ENCODE measurements at places on chromosomes 2 and 18. TPM values are rescaled to one million over a fixed set of nuclear protein-coding genes. Genes with fewer than 3 reads are reported as not detected.

CERS6 gene
- total RNA-seq = 15.1 TPM

ADD2 gene
- 22.0 TPM for total RNA-seq

MRPS5 gene
- 77.7 TPM for total RNA-seq

MARCHF4 gene
- total RNA-seq = 57.2 TPM

LIMS2 gene
- 5.2 TPM for total RNA-seq

UGT1A8 gene
- not detected for total RNA-seq

TEKT4 gene
- total RNA-seq = not detected

CHRNA1 gene
- total RNA-seq = not detected

TUBB8B gene
- total RNA-seq = not detected

PTPRN gene
- total RNA-seq = 1.3 TPM

CIB4 gene
- total RNA-seq = not detected

CNDP1 gene
- not detected for total RNA-seq

ZSWIM2 gene
- not detected for total RNA-seq

CCBE1 gene
- total RNA-seq = 8.3 TPM

SULT1C2 gene
- 1.3 TPM for total RNA-seq

SULT1C4 gene
- not detected for total RNA-seq

MALL gene
- total RNA-seq = 130 TPM

CRYGD gene
- not detected for total RNA-seq

NUP35 gene
- total RNA-seq = 37.6 TPM

PDCD1 gene
- total RNA-seq = not detected

ASIC4 gene
- total RNA-seq = 0.08 TPM

TMEM37 gene
- total RNA-seq = 1.9 TPM

RAMP1 gene
- total RNA-seq = not detected

KIDINS220 gene
- 16.8 TPM for total RNA-seq

NMUR1 gene
- not detected for total RNA-seq

CNGA3 gene
- total RNA-seq = not detected

SNED1 gene
- total RNA-seq = 0.72 TPM

TGFA gene
- 7.0 TPM for total RNA-seq

TUBA3E gene
- total RNA-seq = not detected

DSG4 gene
- not detected for total RNA-seq

KYNU gene
- 380 TPM for total RNA-seq

LOXL3 gene
- total RNA-seq = 0.45 TPM

ACP1 gene
- 201 TPM for total RNA-seq

SH3RF3 gene
- total RNA-seq = 0.38 TPM

TMEM163 gene
- 0.12 TPM for total RNA-seq

TNFRSF11A gene
- 6.5 TPM for total RNA-seq

FAHD2B gene
- 10.3 TPM for total RNA-seq

ANXA4 gene
- total RNA-seq = 329 TPM

PCGF1 gene
- total RNA-seq = 35.4 TPM

TMEM17 gene
- 5.1 TPM for total RNA-seq

KCNK3 gene
- 1.5 TPM for total RNA-seq

GALR1 gene
- total RNA-seq = not detected

VSNL1 gene
- not detected for total RNA-seq

DNAH6 gene
- not detected for total RNA-seq

SP140 gene
- total RNA-seq = 0.28 TPM

DNAJC5G gene
- not detected for total RNA-seq

GKN1 gene
- total RNA-seq = 0.73 TPM

SIX3 gene
- total RNA-seq = 0.57 TPM
